ENCODE measurements at places on chromosomes 11 and 22.

- no peak for DNase-seq
Measured at GRCh38 chr11:130032931-130033330, 30.3 kb upstream of the PRDM10 start.

- no peak for DNase-seq
Measured at GRCh38 chr22:45549762-45550378, 47.2 kb downstream of the FBLN1 start.

DNA sequence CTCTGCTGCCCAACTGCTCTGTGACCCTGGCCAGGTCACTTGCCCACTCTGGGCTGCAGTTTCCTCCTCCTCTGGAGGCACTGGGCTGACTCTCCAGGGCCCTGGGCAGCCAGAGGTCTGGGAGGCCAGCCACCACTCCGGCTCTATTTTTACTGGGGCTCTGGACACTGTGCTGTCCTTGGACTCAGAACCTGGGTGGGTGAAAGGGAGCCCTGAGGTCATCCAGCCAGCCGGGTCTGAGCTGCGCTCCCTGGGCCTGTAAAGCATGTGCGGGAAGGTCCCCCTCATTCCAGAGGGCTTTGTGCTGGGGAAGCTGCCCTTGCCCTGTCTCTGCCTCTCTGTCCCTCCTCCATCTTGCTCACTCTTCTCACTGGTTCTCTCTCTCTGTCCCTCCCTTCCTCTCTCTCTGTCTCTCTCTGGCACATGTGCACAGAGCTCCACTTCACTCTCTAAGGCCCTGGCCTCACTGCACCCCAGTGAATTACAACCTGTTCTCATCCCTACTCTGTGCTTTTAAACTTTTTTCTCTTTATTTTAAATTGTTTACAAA is 24.6 kb downstream of the MB start:
- DNase-seq, result peak; percentile 25

DNA sequence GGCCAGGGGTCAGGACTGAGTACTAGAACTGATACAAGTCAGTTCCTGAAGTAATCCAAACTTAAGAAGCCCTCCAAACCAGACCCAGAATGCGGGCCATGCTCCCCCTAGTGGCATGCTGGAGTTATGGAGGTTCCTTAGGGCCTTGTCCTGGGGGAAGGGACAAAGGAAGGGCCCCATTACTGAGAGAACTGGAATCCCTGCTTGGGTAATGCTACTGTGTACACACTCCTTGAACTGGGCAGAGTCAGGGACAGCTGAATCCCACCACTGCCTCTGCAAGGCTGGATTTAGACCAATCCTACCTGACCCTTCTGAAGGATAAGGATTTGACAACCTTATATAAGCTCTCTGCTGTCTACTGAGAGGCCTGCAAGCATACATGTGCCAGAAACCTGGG is 97.3 kb upstream of the AKIP1 start:
- DNase-seq, result peak; percentile 66

GRCh38 chr11:121557348-121557747 is 104.6 kb upstream of the SORL1-AS1 start:
- DNase-seq, result no peak

DNA sequence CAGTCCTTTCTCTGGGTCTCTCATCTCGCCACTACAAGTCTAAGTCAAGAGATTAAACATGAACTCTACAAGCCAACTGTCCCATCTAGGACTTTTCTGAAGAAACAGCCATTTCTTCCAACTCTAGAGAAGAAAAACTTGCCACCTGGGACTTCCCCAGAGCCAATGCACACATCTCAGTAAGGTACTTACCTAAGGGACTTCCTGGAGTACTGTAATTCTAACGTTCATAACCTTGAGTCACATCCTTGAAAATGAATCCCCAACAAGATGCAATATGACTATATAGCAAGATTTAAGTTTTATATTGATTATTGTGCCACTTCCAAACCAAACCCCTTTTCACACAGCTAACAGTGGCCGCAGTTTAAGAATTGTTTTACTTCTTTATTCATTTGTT is 11.9 kb upstream of the ISX start:
- no peak for DNase-seq

DNA sequence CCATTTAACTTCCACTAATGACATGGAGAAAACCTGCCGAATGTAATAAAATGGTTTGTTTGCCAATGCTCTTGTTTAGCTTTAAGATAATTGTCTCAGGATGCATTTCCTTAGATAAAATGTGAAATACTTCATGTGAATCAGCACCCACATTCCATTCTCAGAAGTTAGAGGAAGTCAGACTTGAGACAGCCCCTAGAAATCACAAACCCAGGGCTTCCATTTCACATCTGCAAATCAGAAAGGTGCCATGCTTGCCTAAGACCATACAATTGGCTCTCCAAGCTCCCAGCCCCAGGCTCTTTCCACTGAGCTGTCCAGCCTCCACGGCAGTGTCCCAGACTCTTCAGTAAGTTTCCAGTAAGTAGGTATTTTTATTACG is 35.6 kb upstream of the ADORA2A start:
- DNase-seq, result no peak

- no peak for DNase-seq
Measured at GRCh38 chr11:117986981-117987574, 884 bp downstream of the IL10RA start.

- DNase-seq, result no peak
Measured at GRCh38 chr11:8083871-8084281, 2.9 kb downstream of the TUB start.

DNA sequence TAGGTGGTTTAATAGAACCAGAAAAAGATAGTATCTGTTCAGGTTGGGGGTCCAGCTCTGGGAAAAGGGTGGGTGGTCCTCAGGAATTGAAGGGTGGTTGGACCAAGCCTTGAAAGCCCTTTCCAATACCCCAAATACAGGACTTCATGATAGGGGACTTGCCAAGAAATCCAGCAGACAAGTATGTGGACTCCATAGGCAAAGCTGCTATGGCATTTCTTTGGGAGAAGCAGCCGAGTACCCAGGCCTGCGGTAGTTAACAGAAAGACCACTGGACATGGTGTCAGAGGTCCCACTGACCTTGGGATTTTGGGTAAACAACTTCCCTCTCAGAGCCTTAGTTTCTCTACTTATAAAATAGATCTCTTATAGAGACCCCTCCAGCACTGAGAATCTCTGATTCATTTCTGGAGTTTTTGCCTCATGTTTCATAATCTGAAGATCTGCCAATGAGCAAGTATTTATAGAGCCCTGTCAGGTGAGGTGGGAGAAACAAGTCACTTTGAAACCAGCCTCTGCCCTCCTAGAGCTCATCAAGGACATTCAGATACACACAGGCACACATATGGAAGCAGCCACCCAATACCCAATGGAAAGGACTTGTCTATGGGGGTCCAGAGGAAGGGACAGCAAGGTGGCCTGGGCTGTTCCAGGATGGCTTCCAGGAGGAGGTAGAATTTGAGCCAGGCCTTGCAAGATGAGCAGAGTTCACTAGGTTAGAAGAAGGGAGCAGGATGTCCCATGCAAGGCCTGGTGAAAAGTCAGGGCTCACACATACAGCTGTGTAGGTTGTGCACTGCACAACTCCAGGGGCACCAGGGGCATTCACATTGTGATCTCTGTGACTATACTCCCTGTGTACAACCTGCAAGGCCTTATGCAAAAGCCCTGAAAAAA is 31.0 kb upstream of the ACCSL start:
- DNase-seq, result no peak

GRCh38 chr22:24473284-24473683 is 21.8 kb upstream of the UPB1 start:
- DNase-seq, result no peak

DNA sequence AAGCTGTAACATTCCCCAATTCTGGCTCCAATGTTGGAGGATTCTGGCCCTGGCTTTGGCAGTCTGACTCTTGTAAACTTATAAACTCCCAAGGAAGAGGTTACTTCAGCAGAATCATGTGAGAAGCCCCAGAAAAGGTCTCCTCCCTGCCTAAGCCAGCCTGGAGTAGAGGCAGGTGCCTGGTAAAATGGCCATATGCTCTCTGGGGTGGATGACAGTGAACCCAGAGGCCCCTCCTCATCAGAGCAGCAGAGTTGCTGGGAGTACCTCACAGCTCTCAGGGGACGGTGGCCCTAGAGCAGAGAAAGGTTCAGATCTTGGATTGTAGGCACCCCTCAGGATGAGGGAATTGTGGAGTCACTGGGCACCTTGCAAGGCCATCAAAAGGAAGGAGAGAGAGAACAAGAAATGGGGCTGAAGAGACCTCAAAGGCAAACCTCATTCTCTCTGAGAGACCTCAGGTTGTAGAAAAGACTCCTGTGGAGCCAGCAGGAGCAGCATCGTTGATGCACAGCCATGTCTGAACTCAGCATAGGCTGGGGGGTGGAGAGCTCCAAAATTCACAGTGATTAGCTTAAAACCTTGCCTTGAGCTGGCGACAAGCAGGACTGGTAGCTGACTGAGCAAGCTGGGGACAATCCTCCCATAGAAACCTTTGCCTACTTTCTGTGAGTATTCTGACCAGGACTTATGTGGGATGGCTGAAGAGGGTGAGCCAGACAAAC is 4.9 kb upstream of the P2RY6 start:
- DNase-seq, result no peak

- DNase-seq, result no peak
Measured at GRCh38 chr11:19374151-19374569, 133.4 kb upstream of the E2F8 start.

GRCh38 chr22:46602025-46602424 is 18.2 kb upstream of the GRAMD4 start:
- DNase-seq, result no peak

- peak; percentile 27 for DNase-seq
Measured at GRCh38 chr11:73294604-73295003, 13.5 kb upstream of the ARHGEF17 start.

GRCh38 chr11:96622026-96622634 is 232.3 kb downstream of the JRKL start:
- no peak for DNase-seq

- peak; percentile 94 for DNase-seq
Measured at GRCh38 chr22:23069502-23070357, 589 bp upstream of the GNAZ start.
